ENCODE measurements at places on chromosomes 12 and 14.

- DNase-seq, result no peak
These were observed 2.4 kb downstream of the CCDC177 start for GRCh38 chr14:69572030-69572840.

DNA sequence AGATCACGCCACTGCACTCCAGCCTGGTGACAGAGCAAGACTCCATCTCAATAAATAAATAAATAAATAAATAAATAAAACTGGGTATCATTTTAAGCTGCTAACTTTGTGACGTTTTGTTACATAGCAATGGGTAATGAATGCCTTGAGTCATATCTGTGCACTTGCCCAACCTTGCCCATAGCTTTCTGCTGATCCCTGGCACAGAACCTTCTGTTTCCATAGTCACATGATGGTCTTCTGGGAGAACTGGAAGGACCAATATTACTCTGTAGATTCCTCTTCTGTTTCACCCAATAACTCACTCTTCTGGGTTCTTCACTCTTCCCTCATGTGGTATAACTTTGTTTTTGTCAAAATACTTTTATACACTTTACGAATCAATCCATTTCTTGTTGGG, 140.8 kb downstream of the SCARB1 start:
- DNase-seq, result no peak

- no peak for DNase-seq
These were observed 23.3 kb downstream of the RTRAF start for GRCh38 chr14:52012635-52013034.

GRCh38 chr12:81468206-81468605, 290.9 kb downstream of the PPFIA2 start:
- no peak for DNase-seq

DNA sequence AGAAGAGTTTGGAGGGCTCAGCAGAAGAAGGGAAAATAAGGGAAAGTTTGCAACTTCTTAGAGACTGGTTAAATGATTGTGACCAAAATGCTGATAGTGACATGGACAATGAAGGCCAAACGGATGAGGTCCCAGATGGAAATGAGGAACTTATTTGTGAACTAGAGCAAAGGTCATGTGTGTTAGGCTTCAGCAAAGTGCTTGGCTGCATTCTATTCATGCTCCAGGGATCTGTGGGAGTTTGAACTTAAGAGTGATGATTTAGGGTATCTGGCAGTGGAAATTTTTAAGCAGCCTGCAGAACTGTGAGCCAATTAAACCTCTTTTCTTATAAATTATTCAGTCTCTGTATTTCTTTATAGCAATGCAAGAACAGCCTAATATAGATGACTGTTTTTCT, 88.9 kb upstream of the ARHGAP5 start:
- no peak for DNase-seq

DNA sequence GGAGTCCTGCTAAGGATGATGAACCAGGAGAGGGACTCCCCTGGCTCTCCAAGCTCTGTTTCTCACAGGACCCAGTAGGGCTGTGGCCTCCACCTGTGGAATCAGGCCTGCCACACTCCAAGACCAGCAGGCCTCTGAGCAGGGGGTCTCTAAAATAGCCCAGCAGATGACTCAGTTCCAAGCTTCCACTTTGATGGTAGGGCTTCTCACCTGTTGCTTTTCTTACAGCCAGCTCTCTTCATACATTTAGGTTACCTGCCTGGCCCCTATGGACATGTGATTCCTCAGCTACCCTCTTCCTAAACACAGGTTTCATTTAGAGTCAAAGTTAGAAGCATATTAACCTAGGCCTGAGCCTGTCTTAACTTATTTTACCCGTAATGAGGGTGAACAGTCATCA, 26.7 kb upstream of the ELK3 start:
- DNase-seq, result no peak

- no peak for DNase-seq
These were observed 36.3 kb upstream of the PPM1A start for GRCh38 chr14:60212503-60213371.

DNA sequence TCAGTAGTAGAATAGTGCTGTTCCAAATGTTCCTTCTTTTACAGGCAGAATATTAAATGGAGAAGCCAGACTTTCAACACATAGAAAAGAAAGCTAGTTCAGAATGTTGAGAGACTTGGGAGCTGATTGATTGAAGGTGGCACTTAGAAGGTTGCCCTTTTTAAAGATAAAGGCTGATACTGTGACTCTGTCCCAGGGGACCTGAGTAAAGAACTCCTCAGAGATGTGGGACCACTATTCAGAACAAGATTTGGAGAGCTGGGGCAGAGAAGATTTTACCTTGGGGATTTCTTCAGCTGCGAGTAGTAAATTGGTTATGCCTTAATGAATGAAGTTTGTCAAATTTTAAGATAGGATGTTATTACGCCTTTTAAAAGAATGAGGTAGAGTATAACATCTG, 21.4 kb upstream of the BTG1 start:
- no peak for DNase-seq

DNA sequence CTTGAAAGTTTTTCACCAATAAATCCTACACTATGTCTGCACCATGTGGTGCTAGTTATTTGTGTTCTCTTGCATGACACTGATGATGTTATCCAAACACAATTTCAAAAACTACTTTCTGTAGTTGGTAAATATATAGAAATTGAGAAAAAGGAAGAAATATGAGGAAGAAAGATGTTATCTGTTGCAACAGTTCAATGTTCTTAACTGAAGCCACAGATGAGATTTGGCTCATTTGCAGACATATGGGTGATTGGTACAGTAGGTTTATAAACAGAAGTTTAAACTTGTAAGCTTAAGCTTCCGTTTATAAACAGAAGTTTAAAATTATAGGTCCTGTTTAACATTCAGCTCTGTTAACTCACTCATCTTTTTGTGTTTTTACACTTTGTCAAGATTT, at the start of gene CLEC12A:
TSS of gene CLEC12A (plus strand) at position 229 of the 400 bp plus-strand sequence. CDS start 188 bp downstream, outside the sequence.
- no peak for DNase-seq

DNA sequence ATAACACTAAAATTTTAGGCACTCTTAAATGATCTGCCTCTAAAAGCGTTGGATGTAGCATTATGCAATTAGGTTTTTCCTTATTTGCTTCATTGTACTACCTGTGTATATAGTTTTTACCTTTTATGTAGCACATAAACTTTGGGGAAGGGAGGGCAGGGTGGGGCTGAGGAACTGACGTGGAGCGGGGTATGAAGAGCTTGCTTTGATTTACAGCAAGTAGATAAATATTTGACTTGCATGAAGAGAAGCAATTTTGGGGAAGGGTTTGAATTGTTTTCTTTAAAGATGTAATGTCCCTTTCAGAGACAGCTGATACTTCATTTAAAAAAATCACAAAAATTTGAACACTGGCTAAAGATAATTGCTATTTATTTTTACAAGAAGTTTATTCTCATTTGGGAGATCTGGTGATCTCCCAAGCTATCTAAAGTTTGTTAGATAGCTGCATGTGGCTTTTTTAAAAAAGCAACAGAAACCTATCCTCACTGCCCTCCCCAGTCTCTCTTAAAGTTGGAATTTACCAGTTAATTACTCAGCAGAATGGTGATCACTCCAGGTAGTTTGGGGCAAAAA, 4.1 kb downstream of the CDKN1B start:
- no peak for DNase-seq

DNA sequence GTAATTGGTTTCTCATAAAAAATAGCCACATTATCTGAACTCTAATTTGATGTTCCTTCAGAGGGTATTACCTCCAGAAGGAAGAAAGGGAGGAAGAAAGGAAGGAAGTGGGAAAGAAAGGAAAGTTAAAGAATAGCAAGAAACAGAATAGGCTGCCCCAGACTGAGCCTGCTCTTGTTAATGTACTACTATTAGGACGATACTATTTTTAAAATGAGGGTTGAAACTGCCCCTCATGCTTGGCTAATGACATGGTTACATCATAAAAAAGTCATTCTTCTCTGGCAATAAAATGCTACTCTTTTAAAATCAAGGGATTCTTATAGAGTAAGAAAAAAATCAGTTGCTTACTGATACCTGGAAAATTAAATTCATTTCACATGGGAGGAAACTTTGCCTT, 253.0 kb downstream of the KTN1 start:
- DNase-seq, result no peak

GRCh38 chr12:3802721-3803120, 49.8 kb upstream of the CRACR2A start:
- DNase-seq, result no peak

DNA sequence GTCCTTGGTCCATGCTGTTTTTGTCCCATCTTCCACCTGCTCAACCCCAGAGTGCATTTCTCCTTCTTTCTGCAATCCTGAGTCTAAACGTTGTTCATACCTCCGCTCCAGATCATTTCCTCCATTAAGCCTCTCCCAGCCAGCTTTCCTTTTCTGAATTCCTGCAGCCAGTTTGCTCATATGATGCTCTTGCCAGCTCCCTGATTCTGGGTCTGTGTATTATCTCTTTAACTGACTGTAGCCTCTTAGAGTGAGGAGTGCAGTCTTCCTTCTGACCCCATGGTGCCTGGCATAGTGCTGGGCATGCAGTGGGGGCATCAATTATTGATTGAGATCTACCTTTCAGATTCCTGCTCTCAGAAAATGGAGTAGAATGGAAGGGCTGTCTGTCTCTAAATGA, 11.5 kb upstream of the TBPL2 start:
- DNase-seq, result no peak

GRCh38 chr12:26867080-26867479, 34.1 kb upstream of the ITPR2 start:
- no peak for DNase-seq

DNA sequence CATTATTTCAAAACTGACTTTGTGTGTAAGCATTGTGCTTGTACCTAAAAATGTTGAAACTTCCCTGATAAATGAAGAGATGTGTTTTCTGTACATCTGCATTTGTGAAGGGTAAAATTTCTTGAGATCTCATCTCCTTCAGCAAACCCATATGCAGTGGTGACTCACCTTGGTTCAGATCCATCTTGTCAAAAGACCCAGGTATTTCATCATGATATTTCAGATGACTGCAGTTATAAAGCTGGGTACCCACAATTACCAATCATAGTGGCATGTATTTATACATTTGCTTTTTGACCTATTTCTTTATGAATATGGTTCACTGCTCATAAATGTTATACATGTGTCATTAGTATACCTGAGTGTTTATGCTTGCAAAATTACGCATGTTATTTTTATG, 1213.6 kb downstream of the GALC start:
- no peak for DNase-seq

DNA sequence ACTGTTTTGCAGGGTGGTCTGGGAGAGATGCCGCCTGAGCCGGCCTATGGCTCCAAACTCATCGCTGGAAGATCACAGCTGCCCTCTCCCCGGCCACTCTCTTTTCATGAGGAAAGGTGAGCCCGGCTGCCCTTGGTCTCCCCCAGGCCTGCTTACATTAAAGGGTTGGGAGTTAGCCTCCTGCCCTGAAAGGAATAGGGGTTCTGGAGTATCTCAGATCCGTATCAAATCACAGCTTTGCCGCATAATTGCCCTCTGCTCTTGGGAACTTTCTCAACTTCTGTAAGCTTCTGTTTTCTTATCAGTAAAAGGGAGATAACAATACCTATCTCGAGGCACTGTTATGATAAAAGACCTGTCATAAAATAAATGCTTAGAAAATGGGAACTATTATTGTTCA, 17.6 kb downstream of the PHLDA1 start:
- no peak for DNase-seq

GRCh38 chr12:1611803-1612572, 17.0 kb upstream of the WNT5B start:
- DNase-seq, result no peak

DNA sequence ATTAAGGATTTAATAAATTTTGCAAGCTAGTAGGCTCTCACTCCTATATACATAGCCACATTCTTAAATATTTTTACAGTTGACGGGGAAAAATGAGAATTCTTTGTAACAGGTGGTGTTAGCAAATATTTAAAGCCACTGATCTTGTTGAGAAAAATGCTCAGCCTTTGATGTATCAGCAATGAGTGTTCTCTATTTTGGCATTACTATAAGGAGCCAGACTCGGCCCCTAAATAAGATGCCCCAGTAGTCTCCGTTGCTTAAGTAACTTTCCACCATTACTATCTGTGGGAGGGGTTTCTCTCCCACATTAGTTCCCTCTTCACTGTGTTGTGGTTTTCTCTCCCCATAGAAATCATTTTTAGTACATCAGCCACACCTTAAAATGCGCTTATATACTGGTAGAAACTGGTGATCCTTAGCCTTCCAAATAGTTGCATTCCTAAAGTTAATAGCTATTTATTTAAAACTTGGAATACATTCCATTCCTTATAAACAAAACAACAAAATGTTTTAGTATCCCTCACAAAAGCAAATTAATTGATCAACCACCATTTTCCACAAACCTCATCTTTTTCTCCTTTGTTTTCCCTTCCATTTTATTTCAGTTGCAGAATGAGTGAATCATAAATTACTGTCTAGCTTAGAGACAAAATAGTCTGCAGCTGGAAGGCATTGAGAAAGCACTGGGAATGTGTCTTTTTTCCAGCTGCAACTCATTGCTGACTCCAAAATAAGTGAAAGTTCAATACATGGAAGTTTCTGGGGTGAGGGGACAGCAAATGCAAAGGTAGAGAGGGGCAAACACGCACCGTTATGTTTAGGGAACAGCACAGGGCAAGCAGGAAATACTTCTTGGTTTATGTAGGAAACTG, 84.7 kb upstream of the FERMT2 start:
- DNase-seq, result no peak

DNA sequence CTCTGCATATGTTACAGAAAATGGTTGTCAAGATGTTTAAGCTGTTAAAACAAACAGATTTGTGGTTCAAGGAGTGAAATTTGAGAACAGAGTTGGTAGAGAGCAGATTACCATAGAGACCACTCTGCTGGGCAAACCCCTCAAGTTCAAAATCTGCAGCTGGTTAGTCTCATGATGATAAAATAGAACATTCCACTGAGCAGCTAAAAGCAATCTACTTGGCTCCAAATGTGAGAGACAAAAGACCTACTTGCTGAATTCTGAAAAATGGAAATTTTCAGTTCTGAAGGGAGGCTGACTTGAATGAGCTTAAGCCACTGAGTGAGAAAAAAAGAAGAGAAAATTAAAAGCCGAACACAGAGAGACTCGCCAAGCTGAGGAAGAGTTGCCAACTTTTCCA, 519.3 kb downstream of the NOVA1 start:
- DNase-seq, result no peak

GRCh38 chr14:61417141-61417540, 95.8 kb downstream of the PRKCH start:
- DNase-seq, result no peak

DNA sequence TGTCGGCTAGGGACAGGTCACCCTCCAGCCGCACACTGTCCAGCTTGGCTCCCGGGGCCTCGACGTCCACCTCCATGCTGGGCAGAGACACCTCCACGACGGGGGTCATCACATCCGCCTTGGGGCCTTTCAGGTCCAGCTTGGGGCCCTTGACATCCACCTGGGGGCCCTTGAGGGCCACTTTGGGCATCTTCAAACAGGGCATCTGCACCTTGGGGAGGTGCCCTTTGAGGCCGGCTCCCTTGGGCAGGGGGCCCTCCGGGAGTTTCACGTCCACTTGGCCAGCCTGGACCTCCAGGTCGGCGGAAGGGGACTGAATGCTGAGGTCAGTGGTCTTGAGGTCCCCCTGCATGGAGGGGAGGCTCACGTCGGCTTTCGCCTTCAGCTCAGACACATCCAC, 17.9 kb downstream of the PLD4 start:
- DNase-seq, result no peak

GRCh38 chr12:131135786-131136538, 182.3 kb downstream of the ADGRD1 start:
- no peak for DNase-seq

Data from CD8-positive, alpha-beta memory T cell (primary cell).